Activated naive CD4-positive, alpha-beta T cell treated with anti-CD3 and anti-CD28 coated beads, Interleukin-2, amount 50 U/mL, for 16 hours (primary cell): ENCODE measurements at places on chromosomes 16 and 17.

- DNase-seq: no peak
Measured at GRCh38 chr16:87266846-87267245, 50.3 kb downstream of the C16orf95 start.

- DNase-seq: no peak
Measured at GRCh38 chr16:87143661-87144121, 173.5 kb downstream of the C16orf95 start.

- DNase-seq: no peak
Measured at GRCh38 chr16:14070555-14070876, 603 bp upstream of the MRTFB start.

DNA sequence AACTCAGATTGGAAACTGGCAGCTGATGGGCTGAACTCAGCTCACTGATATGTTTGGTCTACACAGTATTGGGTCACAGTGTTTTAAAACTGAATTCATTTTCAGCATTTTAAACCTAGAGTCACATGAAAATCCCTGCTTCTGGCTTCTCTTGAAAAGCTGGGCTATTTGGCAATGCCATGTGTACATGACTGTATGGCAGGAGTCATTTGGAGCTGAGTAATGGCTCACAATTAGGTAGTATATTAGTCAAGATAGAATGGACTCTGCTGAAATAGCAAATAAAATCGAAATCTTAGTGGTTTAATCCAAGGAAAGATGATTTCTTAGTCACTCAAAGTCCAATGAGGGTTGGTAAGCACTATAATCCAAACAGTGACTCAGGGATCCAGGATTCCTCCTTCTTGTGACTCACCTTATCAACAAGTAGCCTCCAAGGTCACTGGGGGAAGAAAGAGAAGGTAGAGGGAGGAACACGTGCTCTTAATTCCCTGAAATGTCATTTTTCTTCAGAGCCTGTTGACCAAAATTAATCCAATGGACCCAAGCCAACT lies 13.9 kb upstream of the PMP22 start:
- DNase-seq: no peak

DNA sequence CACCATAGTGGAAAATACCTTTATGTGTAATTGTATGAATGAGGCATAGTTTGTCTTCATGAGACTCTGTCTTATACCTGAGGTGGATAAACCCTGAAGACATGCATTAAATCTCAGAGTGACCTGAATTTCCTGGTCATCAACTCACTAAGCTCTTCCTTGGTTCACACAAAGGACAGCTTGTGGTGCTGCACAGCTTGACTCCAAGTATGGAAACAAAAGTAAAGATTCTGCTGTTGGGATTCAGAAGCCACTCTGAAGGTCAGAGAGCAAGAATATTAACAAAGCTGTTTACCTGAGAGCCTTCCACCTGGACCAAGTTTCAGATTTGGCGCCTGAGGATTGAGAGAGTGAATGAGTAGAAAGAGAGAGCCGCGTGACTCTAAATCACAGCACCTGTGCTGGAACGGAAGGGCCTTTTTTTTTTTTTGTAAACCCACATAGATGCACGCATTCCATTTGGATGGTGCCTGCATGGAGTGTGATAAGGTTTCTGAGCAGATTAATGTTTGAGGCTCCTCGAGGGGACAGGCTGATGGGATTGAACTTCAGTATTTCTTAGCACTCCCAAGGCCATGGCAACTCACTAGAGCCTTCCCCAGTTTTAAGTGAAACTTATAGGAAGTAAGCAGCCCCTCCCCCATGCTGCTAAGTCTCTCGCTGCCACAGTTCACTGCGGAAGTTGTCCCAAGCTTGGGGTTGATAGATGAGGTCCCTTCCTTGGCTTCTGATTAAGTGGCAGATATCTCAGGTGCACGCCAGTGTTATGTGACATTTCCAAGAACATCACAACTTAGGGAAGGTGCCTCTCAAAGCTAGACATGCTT lies 28.7 kb downstream of the CALB2 start:
- DNase-seq: no peak

- DNase-seq: no peak
Measured at GRCh38 chr16:5336941-5337340, 239.3 kb upstream of the EEF2KMT start.

- DNase-seq: peak; percentile 21
Measured at GRCh38 chr17:34580685-34581445, 1.5 kb downstream of the TMEM132E start.

DNA sequence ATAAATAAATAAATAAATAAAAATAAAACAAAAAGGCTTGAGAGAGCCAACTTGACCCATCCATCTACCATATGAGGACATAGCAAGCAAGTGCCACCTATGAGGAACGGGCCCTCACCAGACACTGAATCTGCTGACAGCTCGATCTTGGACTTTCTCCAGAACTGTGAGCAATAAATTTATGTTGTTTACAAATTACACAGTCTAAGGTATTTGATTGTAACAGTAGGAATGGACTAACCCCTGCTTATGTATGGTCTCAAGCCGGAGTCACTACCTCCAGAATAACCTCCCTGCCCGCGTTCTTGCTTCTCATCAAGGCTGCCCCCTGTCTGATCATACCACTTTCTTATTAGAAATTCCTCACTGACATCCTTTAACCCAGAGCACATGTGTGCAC lies 9.9 kb downstream of the SLC5A11 start:
- DNase-seq: no peak

GRCh38 chr16:64455275-64455674 lies 666.6 kb downstream of the CDH11 start:
- no peak for DNase-seq

DNA sequence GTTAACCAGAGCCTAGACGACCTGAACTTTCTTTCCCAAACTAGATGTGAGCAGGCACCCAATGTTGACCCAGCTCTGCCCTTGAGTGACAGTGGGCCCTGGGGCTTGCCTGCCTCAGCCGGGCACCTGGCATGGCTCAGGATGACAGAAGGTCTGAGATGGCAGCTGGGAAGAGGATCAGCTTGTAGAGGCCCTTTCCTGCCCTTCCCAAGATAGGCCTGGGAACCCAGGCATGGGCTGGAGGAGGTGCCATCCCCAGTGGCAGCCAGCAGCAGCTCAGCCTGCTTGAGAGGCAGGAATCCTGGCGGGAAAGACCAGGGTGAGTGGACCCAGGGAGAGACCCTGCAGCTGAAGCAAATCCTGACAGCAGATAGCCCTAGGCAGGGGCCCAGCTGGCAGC lies 59.1 kb downstream of the PIPOX start:
- no peak for DNase-seq

DNA sequence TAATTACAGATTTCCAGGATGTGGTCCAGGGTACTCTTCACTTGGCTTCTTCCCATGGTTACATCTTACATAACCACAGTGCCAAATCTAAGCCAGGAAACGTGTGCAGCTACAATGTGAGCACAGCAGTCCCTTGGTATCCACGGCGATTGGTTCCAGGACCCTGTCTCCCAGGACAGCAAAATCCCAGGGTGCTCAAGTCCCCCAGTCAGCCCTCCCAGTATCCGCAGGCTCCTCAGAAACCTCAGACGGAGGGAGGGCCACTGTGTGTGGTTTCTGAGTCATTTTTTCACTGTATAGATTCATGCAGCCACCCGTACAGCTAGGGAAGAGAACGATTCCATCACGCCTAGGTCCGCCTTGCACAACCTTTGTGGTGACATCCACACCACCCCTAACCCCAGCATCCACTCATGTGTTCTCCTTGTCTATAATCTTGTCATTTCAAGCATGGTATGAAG lies 11.1 kb upstream of the ATP2C2 start:
- no peak for DNase-seq

DNA sequence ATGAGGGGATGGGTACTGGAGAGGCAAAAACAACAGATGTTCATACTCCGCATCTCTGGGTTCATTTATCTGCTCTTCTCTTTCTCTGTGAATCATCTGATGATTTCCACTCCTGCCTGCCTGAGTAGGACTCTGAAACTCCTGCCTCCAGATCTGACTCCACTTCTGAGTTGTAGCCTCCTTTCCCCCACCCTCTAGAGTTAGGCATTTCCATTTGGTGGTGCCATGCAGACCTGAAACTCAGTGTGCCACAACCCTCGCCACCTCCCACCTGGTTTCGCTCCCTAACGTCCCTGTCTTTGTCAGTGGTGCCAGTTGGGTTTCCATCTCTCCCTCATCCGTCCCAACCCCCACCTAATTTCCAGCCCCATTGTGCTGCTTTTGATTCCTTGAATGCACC lies 126.2 kb downstream of the PRKCB start:
- DNase-seq: peak; percentile 69
